ENCODE measurements at places on chromosomes 12 and 14. TPM values are rescaled to one million over a fixed set of nuclear protein-coding genes. Genes with fewer than 3 reads are reported as not detected.

PPP4R4 gene
- 2.6 TPM for total RNA-seq

RIN3 gene
- 4.8 TPM for total RNA-seq

MIP gene
- total RNA-seq, result not detected

CLEC9A gene
- not detected for total RNA-seq

KRT77 gene
- not detected for total RNA-seq

RSRC2 gene
- total RNA-seq, result 88.1 TPM

EPYC gene
- not detected for total RNA-seq

PTPRQ gene
- 0.25 TPM for total RNA-seq

PLD4 gene
- total RNA-seq, result not detected

ST8SIA1 gene
- 9.7 TPM for total RNA-seq

FAM222A gene
- 21.9 TPM for total RNA-seq

CARMIL3 gene
- total RNA-seq, result 5.0 TPM

MEG3 gene
- total RNA-seq, result 15.3 TPM

C1S gene
- total RNA-seq, result 14.3 TPM

PGAM5 gene
- total RNA-seq, result 62.2 TPM

ASB2 gene
- total RNA-seq, result 0.36 TPM
